ENCODE measurements at places on chromosomes 2 and 18. TPM values are rescaled to one million over a fixed set of nuclear protein-coding genes. Genes with fewer than 3 reads are reported as not detected.

GRCh38 chr2:121999264-121999663 is 243.8 kb downstream of the TSN start:
- H3K4me1 ChIP-seq: no peaks in the 10 kb centered on the region
- no peaks in the 10 kb centered on the region for H3K36me3 ChIP-seq
- no peaks in the 10 kb centered on the region for H3K27me3 ChIP-seq
- no peak overlapping the region for H3K27ac ChIP-seq
- no peak overlapping the region for H3K4me3 ChIP-seq

CAPN14 gene
- total RNA-seq: not detected

ALKAL2 gene
- 22.5 TPM for total RNA-seq

GRCh38 chr18:26464128-26465011 is 84.0 kb downstream of the KCTD1 start:
- H3K4me3 ChIP-seq: no peak overlapping the region
- no peak for DNase-seq
- no peak overlapping the region for H3K27ac ChIP-seq
- H3K27me3 ChIP-seq: no peaks in the 10 kb centered on the region
- peaks cover 8% of the 10 kb centered on the region for H3K4me1 ChIP-seq
- no peaks in the 10 kb centered on the region for H3K36me3 ChIP-seq

RAB17 gene
- 31.9 TPM for total RNA-seq
